Osteocyte (in vitro differentiated cells): ENCODE measurements at places on chromosomes 5 and 9.

- DNase-seq: no peak
These were observed 174.6 kb upstream of the IL12B start for GRCh38 chr5:159504857-159505304.

DNA sequence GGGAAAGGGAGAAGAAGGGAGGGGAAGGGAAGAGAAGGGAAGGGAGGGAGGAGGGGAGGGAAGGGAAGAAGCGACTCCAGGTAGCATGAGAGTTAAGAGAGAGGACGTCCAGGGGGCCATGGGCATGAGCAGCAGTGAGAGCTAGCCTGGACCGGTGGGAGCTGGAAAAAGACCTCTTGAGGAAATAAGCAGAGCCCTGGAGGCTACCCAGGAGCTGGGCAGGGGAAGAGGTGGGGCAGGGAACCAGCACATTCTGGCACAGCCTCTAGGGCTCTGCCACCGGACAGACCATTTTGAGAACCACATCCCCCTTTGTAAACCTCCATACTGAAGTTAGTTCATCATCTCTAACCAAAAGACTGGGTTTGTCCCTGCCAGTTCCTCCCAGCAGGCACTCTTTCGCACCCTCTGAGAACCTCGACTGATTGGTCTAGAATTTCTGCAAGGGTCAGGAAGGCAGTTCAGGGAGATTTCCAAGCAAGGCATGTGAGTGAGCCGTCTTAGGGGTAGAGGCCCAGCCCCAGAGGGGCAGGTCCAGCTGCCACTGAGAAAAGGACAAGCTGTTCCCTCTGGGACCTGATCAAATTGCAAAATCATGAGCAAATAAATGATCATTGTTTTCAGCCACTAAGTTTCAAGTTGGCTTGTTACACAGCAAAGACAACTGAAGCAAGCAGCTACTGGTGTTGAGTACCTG is 11.6 kb downstream of the NAIF1 start:
- no peak for DNase-seq

DNA sequence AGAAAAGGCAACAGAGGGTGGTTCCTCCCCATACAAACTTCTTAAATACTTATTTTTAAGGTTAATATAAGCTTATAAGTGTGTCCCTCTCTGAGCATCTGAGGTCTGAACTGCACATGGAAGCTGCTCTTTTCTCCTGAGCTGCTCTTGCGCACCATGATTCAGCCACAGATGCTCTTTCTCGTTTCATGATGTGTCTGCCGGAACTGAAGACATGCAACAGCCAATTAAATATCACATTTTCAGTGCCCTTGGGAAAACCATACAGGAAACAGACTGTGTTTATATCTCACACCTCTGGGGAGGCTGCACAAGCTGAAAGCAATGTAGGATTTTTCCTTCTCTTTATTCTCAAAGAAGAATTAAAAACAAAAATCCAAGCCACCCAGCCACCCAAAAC is 96.8 kb upstream of the NREP start:
- DNase-seq: no peak

DNA sequence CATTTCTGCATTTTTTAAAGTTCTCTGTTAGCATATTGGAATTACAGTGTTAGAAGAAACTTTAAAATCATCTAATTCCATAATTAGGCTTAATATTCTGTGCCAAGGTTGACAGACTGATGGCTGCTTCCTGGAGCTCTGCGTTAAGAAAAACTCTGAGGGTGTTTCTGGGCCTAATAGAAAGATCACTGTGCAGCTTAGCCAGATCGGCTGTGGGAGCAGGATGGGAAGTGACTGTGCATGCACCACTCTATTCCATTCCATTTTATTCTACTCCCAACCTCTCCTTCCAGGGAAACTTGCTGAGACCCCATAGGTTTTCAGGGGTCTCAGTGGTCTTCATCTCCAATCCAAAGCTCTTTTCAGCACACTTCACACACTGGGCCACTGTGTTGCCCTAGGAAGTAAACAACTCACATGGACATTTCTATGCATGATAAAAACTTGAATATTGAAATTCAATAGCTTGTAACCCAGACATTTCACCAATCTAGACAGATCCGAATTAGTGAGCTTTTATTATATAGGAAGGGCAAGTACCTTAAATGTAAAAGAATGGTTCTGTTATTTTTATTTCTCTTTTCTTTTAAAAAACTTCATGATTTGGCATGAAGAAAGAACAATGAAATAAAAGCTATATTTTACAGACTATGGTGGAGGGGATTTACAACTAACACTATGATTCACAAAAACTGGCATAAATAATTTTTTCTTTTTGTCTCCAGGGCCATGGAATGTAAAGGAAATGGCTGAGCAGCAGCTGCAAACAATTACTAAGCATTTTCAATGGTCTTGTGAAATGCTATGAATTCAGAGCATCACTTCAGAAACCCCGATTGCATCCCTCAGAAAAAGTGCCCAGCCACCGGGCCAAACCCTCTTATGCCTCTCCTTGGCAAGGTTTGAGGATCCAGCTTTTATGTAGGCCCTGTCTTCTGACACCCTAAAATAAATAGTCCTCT is 51.4 kb upstream of the DAB2 start:
- no peak for DNase-seq

- no peak for DNase-seq
These were observed 80.9 kb upstream of the PLPP6 start for GRCh38 chr9:4581035-4581760.

GRCh38 chr9:106883030-106883429 is 20.1 kb downstream of the ZNF462 start:
- no peak for DNase-seq

GRCh38 chr5:147578228-147579024 is 68.6 kb upstream of the DPYSL3 start:
- no peak for DNase-seq

DNA sequence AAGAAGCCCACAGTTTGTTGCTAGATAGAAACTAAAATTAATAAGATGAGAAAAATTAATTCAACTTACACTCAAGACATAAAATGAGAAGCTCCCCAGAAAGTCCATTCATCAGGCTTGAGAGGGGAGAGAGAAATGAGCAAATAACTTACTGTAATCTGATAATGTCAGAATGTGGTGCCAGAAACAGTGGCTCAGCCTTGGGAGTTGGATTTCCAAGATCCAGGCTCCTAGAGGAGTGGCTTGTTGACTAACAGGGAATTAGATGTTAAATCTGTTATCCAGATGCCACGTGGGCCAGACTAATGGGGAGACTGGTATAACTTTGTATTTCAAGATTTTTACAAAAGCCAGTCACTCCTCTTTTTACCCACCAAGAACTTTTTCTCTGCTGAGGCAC is 458.2 kb downstream of the GADD45G start:
- DNase-seq: no peak

DNA sequence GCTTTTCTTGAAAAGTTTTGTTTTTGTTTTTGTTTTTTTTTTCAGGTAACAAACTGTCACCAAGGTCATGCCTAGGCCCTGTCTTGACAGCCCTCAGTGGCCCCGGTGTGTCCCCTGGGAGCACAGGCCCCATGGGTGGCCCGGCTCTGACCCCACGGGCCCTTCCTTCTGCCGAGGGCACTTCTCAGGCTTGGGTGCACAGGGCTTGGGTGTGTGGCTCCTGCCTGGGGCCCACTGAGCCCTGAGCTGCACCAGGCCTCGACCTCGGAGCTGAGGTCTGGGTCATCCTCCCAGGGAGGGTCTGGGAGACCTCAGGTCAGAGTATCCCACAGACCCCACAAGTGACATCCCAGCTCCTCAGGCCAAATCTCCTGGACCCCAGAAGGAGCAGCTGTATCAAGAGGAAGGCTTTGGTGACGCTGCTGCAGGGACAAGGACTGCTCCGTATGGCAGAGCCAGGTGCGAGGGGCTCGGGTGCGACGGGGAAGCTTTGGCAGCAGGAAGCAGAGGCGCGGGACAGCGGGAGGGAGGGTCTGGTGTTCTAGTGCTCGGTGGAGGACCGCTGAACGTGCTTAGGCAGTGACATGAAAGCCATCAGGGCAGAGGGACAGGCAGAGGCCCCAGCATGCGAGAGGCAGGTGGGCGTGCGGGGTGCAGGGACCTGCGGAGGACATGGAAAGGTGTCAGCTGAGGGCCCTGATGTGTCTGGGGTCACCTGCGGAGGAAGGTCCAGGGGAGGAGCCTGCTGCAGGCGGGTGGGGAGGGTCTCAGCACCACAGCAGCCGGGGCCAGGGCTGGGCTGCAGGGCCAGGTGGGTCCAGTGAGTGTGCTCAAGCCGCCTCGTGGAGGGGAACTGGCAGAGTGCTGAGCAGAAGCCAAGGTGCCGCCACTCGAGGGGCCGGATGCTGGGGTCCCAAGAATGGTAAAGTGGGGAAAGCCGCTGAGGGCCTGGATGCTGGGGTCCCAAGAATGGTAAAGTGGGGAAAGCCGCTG is 18.4 kb upstream of the SLC9A3 start:
- no peak for DNase-seq

GRCh38 chr5:156103155-156103885 is 223.6 kb upstream of the SGCD start:
- DNase-seq: no peak
